NCI-H1436 treated with DMSO at 0.1 percent for 48 hours (cell line): ENCODE measurements at places on chromosomes 7 and 10.

- no peak for DNase-seq
Observed at GRCh38 chr7:101060992-101061391, 24.3 kb upstream of the TRIM56 start.

DNA sequence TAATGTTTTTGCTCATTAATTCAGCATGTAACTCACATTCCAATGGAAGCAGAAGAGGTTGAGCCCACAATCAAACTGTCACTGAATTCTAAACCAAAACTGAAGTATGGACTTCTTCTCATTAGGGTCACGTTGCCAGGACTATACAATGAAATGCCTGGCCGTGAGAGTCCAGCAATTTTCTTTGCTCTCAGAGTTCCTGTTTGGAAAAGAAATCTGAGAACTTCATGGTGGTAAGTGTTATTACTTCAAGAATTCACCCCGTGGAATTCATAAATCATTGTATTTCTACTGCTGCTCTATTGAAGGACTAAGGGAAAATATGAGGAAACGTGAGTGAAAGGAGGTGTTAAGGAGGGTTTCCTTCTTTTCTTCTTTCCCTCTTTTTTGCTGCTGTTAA, 441.8 kb upstream of the AKR1E2 start:
- DNase-seq: no peak

DNA sequence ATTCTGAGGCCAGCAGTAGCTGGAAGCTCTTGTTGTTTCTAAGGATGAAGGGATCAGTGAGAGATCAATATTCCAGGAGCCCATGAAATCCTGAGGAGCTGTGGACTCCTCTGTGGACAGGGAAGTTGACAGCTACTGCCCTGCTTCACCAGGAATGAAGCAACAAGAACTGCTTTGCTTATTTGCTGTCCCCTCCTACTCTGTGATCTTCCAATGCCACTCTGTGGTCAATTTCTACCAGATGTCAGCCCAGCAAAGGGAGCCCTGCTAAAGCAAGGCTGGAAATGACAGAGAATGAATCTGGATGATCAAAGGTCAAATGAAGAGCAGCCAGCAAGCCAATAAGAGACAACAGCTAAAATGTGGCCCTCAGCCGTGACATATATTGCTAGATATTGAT, 227.5 kb upstream of the CHRM2 start:
- DNase-seq: no peak

DNA sequence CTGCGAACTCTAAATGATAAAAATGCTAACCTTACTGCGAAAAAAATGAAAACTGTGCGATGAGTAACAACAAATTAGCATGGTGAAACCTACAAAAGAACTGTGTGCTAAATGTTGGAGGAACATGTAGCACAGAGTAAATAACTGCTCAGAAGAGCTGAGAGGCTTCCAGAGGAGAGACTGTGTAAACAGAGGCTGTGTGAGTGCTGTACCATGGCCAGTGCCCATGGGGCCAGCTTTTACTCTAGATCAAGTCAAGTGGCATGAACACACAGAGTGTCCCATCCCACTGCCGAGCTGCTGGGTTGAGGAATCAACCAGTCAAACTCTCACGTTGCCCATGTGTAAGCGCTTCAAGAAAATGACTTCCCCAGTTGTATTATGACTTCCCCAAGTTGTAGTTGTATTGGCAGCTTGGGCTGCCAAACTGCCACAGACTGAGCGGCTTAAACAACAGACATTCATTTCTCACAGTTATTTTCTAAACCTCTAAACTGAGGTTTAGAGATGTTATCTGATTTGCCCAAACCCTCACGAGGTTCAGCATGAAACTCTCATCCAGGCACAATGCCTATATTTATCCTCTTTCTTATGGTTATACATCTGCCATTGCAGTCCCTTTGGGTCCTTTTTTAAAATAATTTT, 270.7 kb downstream of the ABCA13 start:
- DNase-seq: no peak

DNA sequence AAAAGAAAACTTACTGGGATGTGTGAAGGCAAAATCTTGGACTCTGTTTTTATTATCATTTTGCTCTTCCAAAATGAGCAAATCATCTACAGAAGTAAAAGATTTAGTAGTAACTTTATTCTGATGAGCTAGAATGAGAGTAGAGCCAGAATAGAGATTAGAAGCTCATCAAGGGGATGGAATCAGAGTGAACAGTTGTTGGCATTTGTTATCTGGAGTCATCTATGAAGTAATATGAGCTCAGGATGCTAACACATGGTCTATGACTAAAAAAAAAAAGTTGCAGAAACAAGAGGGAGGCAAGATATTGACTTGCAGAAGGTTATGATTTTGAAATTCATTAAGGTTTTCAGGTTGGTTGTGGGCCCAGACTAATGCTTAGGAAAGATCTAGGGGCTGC, 409.1 kb upstream of the ETV1 start:
- no peak for DNase-seq

DNA sequence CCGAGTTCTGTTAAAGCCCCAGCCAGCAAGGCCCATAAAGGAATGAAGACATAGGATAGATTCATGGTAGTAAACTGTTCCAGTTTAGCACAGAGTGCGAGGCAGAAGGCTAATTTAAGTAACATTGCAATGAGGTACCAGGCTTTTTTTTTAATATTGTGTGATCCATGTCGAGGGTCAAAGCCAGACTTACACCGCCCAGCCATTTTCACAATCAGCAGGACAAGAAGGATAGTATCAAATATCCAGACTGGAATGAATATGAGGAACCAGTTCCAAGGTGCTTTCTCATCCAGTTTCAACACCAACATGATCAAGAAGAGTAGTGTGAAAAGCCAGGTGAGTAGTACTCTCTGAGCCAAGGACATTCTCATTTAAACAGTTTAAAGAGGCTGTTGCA, 4.2 kb downstream of the TMEM60 start:
- no peak for DNase-seq

GRCh38 chr7:139875821-139876241, 46.8 kb downstream of the TBXAS1 start:
- DNase-seq: no peak

GRCh38 chr7:132276234-132276630, 300.0 kb downstream of the PLXNA4 start:
- no peak for DNase-seq

DNA sequence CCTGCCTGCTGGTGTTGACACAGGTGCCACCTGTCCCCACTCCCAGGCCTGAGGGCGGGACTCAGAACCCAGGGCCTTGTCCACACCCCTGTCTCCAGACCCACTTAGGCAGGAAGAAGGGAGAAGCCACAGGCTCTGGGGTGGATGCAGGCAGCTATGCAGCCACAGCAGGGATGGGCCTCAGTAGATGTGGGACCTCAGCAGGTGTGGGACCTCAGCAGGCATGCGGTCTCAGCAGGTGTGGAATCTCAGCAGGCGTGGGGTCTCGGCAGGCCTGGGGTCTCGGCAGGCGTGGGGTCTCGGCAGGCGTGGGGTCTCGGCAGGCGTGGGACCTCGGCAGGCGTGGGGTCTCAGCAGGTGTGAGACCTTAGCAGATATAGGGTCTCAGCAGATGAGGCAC, 118.0 kb upstream of the PITRM1 start:
- no peak for DNase-seq

GRCh38 chr7:141221007-141221612, 147.2 kb downstream of the TMEM178B start:
- DNase-seq: no peak

GRCh38 chr7:31873816-31874597, 187.0 kb downstream of the PPP1R17 start:
- DNase-seq: no peak

- DNase-seq: no peak
Observed at GRCh38 chr10:77744245-77744644, 106.6 kb upstream of the KCNMA1 start.

DNA sequence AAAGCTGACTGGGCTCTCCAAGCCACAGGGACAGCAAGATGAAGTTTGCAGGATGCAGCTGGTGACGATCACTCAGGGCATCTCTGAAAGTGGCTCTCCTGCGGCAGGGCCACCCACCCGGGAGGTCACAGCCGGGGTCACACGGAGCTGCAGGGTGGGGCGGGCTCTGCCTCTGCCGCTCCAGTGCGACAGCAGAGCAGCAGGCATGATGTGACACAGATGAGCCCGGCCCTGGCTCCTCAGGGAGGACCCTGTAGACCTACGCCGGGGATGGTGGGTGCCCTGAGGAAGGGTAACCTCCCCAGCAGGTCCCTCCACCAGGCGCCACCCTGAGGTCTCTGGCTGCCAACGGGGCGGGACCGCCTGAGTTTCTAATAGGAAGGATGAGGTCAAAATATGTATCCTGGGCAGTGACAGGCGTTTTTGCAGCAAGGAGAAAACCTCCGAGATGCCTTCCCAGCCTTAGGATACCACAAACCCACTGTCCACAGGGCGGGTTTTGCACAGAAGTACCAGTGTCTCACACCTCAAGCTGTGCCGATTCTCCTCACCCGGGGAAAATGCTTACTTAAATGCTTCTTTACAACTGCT, 114.8 kb upstream of the DIP2C start:
- DNase-seq: no peak
